ENCODE measurements at places on chromosomes 11 and 22. TPM values are rescaled to one million over a fixed set of nuclear protein-coding genes. Genes with fewer than 3 reads are reported as not detected.
A peak's percentile ranks its signal among the peaks of the same experiment; 100 is the strongest.

DNA sequence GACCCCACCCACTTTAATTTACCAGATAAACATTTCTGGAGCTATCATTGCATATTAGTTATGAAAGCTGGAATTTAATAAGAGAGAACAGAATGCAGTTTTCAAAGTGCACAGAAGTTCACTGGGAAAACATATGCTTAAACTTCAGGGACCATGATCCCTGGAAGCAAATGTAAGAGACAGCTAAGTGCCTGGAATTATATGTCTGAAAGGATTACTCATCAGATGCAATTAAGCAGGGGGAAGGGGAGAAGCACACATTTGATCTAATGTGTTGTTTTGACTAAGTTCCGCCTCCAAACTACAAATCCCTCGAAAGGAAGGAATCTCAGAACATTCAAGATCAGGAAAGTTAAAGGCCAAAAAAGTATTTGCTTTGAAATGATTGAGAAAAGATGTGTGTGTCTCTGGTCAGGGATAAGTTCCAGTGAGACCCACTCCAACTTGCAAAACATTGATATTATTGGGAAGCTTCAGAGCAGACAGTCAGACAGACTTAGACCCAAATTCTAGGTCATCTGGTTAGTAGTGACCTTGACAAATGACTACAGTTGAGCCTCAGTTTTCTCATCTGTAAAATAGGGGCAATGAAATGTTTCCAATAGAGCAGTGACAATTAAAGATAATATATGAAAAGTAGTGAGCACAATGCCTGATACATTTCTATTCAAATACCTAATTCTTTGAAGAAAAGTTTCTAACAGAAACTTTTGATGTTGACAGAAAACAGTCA is 147.6 kb downstream of the ME3 start:
- H3K4me1 ChIP-seq, result peaks cover 21% of the 10 kb centered on the region
- peak overlapping the region; percentile 35 for H3K4me3 ChIP-seq
- no peak for DNase-seq
- peaks cover 7% of the 10 kb centered on the region for H3K36me3 ChIP-seq

DNA sequence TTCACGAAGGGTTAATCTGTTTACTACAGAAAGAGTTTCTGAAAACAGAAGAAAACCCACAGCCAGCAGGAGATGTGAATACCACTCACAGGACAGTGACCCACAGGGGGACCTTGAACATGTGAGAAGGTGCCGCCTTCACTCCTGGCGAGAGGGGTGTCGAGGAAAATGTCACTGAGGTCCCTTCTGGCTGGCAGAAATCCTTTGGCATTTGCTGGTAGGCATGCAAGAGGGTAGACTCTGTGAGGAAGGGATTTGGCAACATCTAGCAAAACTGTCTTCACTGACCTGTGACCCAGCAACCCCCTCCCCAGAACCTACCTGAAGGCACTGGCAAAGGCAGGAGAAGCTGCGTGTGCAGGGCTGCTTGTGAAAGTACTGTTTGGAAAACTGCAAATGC is 8.6 kb downstream of the KCNQ1 start:
- no peak overlapping the region for H3K27ac ChIP-seq
- no peaks in the 10 kb centered on the region for H3K4me1 ChIP-seq
- peaks cover 2% of the 10 kb centered on the region for H3K36me3 ChIP-seq

DNA sequence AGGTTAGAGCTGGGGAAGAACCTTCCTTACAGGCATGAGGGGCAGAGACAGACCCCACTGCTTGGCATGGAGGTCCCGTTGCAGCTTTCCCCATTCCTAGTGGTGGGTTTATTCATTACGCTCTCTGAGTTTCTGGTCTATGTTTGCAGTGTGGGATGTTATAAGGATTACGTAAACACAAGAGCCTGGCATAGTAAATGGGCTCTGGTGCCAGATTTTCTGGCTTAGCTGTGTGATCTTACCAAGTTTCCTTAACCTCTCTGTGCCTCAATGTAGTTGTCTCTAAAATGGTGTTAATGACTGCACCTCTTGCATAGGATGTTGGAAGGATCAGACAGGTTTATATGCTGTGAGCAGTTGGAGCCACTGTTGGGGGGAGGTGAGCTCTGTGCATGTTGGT is 15.1 kb downstream of the DTX4 start:
- H3K27me3 ChIP-seq, result peaks cover 28% of the 10 kb centered on the region
- no peak for DNase-seq
- no peak overlapping the region for H3K4me3 ChIP-seq
- no peaks in the 10 kb centered on the region for H3K36me3 ChIP-seq

The CHRM1 gene
- not detected for total RNA-seq

GRCh38 chr11:12777208-12777874 is 103.1 kb downstream of the TEAD1 start:
- peaks cover 20% of the 10 kb centered on the region for H3K27me3 ChIP-seq
- no peak overlapping the region for H3K27ac ChIP-seq
- H3K4me3 ChIP-seq, result no peak overlapping the region
- no peaks in the 10 kb centered on the region for H3K4me1 ChIP-seq

The CD3D gene
- total RNA-seq, result 381 TPM

The CEP126 gene
- 0.90 TPM for total RNA-seq

DNA sequence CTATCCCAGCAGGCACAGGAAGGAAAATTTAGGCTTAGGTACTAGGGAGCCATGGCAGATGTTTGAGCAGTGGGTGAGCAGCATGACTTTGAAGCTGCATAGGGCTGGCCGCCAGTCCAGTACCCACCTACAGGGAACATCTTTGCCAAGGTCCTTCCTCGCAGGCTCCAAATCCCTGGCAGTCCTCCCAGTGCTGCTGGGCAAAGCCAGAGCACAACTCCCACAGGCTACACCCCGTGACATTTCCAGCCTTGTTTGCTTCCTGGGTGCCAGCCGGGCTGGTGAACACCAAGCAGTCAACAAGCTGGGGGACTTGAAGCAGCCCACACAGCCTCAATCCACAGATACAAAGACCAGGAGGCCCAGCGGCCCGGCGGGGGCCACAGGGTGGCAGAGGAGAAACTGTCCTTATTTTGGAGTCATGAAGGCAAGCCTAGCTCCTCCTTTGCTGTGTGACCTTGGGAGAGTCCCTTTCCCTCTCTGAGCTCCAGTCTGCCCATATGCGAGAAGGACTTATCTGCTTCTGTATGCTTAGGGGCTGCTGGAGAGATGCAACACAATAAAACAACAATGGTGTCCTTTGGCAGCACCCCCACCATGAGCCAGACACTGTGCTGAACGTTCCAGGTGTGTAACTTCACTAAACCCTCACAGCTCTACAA is 28.0 kb downstream of the TPST2 start:
- no peak for DNase-seq
- no peak overlapping the region for H3K27ac ChIP-seq
- peaks cover 25% of the 10 kb centered on the region for H3K4me1 ChIP-seq
- no peak overlapping the region for H3K4me3 ChIP-seq
- H3K36me3 ChIP-seq, result peaks cover 12% of the 10 kb centered on the region

The INS gene
- not detected for total RNA-seq

The DDIAS gene
- total RNA-seq, result 26.9 TPM

The SCT gene
- not detected for total RNA-seq

DNA sequence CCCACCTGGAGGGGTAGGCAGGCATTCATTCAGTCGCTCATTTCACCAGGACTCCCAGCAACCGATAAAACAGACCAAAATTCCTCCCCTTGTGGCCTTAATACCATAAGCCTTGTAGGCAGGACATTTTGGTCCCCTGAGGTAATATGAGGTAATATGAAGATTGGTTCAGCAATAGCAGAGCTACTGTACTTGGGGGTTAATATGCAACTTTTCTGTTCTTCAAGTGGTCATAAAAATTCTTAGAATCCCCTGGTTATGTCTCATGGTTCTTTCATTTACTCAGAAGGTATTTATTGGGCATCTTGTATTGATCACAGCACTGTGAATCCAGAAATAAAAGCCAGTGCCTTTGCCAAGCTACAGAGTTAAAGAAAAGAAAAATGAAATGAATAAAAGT is 29.8 kb downstream of the SHISA8 start:
- no peak overlapping the region for H3K4me3 ChIP-seq
- H3K4me1 ChIP-seq, result peaks cover 3% of the 10 kb centered on the region
- no peaks in the 10 kb centered on the region for H3K27me3 ChIP-seq
- DNase-seq, result no peak

- H3K4me3 ChIP-seq, result no peak overlapping the region
- no peak overlapping the region for H3K27ac ChIP-seq
- peaks cover under 1% of the 10 kb centered on the region for H3K4me1 ChIP-seq
- H3K36me3 ChIP-seq, result no peaks in the 10 kb centered on the region
Measured at GRCh38 chr22:30596886-30597285, 5.2 kb upstream of the PES1 start.

DNA sequence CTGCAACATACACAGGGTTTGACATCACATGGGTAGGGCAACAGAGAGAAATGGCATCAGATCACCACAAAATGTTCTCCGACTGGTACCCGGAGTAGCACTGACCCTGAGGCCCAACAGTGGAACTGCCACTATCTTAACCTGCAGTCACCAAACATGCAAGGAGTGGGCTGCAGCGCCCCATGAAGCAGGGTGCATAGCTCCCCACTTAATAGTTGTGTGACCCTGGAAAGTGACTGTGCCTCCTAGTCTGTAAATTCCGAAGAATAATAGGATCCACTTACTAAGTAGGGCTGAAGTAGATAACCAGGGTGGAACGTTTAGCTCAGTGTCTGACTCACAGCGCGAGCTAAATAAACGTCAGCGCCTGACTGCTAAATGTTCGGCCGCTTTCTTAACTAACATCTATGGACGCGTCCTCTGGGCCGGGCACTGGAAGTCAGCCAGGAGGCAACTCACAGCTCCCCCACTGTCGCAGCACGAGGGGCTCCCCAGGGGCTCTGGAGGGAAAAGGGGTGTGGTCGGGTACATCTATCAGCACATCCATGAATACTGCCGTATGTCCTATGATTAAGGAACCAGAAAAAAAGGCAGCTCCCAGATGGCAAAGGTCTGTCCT is 777 bp downstream of the LTO1 start:
- H3K27me3 ChIP-seq, result peaks cover 5% of the 10 kb centered on the region
- H3K36me3 ChIP-seq, result peaks cover 18% of the 10 kb centered on the region
- peak overlapping the region; percentile 96 for H3K4me3 ChIP-seq
- H3K27ac ChIP-seq, result peak overlapping the region; percentile 85
- DNase-seq, result no peak
- peaks cover 21% of the 10 kb centered on the region for H3K4me1 ChIP-seq

The RIMBP3B gene
- total RNA-seq, result 0.26 TPM

DNA sequence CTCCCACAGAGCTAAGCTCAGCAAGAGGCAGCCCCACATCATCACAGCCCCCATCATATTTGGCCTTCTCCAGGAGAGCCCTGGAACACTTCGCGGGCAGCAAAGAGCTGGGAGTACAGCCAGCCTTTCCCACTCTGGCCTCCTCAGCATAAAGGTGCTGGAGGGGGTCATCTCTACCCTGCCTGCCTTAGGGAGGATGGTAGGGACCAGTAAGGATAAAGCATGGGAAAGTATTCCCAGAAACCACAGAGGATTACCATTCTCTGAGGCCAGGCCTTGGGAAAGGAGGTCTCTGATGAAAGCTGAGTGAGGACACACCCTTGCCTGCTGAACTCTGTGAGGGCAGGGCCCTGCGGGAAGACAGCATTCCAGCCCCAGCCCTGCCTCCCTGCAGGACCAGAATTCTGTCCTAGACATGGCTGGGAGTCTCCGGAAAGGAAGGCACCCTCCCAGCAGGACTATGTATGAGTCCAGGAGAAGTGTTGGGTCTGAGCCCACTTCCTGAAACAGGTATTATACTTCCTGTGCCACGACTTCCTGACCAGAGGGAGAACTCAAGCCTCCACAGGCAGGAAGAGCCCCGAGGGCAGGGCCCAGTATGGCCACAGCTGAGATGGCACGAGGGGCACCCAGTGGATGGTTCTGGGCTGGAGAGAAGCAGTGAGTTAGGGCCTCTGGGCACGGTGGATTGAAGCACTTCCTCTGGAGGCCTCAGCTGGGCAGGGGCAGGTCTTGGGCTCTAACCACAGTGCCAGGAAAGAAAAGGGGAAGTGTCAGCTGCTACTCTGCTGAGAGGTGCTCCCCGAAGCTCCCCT is 12.9 kb upstream of the CASTOR1 start:
- H3K27ac ChIP-seq, result peak overlapping the region; percentile 87
- H3K4me1 ChIP-seq, result peaks cover 76% of the 10 kb centered on the region
- peaks cover 29% of the 10 kb centered on the region for H3K36me3 ChIP-seq
- peak; percentile 71 for DNase-seq
- H3K27me3 ChIP-seq, result no peaks in the 10 kb centered on the region
- peak overlapping the region; percentile 55 for H3K4me3 ChIP-seq

GRCh38 chr11:108032800-108033199 is 24.1 kb downstream of the CUL5 start:
- H3K27ac ChIP-seq, result no peak overlapping the region
- no peak overlapping the region for H3K4me3 ChIP-seq
- no peaks in the 10 kb centered on the region for H3K27me3 ChIP-seq
- H3K36me3 ChIP-seq, result peaks cover 55% of the 10 kb centered on the region
- no peak for DNase-seq
- peaks cover 12% of the 10 kb centered on the region for H3K4me1 ChIP-seq

DNA sequence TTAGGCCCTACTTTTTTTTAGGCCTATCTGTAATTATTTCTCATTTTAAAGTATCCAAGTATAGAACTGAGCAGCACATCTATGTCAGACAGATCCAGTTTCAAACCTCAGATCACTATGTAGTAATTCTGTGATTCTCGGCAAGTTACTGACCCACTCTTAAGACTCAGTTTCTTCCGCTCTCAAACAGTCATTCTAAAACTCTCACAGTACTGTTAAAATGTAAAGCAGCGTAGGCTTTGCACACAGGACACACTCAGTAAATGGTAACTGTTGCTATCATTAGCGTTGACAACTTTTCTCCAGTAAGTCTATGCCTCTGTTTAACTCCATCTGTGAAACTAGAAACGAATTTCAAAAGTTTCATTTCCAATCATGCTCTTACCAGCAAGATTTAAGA is 277.1 kb downstream of the TTC28 start:
- no peak for DNase-seq
- peaks cover 3% of the 10 kb centered on the region for H3K36me3 ChIP-seq
- H3K27ac ChIP-seq, result peak overlapping the region; percentile 80
- H3K4me1 ChIP-seq, result peaks cover 32% of the 10 kb centered on the region
- H3K27me3 ChIP-seq, result peaks cover 1% of the 10 kb centered on the region
